ENCODE measurements at places on chromosomes 5 and 9. TPM values are rescaled to one million over a fixed set of nuclear protein-coding genes. Genes with fewer than 3 reads are reported as not detected.

The MYMK gene
- not detected for total RNA-seq

GRCh38 chr5:135246923-135247795 is 151.9 kb downstream of the MACROH2A1 start:
- no peak for DNase-seq

The SLCO6A1 gene
- total RNA-seq = not detected

The IL33 gene
- 16.2 TPM for total RNA-seq

DNA sequence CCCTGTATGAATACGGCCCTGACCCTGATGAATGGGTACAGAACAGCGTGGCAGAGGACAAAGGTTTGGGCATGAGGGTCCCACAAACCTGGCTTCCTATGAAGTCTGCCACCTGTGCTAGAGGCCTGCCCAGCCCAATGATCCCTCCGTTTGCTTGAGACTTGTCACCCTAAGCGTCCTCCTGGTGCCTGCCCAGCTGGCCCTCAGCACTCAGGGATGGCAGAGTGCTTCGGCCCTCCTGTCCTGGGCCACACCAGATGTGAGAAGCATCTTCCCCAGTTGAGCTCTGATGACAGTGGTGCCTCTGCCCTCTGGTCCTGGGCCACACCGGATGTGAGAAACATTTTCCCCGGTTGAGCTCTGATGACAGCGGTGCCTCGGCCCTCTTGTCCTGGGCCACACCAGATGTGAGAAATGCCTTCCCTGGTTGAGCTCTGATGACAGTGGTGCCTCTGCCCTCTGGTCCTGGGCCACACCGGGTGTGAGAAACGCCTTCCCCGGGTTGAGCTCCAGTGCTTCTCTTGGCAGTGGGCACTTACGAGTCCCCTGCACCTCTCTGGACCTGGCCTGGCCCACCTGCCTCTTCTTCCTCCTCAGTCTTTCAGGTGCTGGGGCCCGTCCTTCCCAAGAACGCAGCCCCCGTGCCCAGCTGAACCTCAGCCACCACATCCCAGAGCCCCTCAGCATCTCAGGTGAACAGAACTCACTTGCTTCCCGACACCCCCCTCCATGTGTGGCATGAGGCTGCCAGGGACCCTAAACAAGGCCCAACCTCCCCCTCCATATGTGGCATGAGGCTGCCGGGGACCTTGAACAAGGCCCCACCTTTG is 253.1 kb upstream of the IRX1 start:
- no peak for DNase-seq

DNA sequence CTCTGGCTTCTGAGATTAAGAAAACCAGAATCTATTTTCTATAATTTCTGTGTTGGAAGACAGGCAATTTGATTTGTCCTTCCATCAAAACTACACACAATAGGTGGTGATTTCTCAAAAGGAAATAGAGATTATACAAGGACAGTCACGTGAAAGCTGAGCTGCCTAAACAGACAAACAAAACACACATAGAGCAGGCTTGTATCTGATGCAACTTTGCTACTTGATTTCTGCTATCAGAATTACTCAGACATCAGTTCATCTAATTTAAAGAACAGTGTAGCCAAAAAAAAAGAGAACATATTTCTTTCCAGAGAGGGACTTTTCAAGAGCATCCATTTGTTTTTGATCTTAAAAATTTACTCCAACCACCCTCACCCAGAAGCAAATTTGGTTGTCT is 2128.3 kb upstream of the C9orf72 start:
- no peak for DNase-seq

GRCh38 chr5:132747616-132748440 is 602 bp downstream of the CCNI2 start:
- peak; percentile 65 for DNase-seq

The INSL4 gene
- not detected for total RNA-seq

GRCh38 chr5:169218176-169218575 is 82.8 kb downstream of the SLIT3 start:
- no peak for DNase-seq

The TMEM167A gene
- 62.6 TPM for total RNA-seq
